CD4-positive, alpha-beta T cell treated with Interleukin-6 for 4 hours (primary cell): ENCODE measurements at places on chromosomes 5 and 9.

GRCh38 chr5:117690612-117691011 lies 1116.0 kb upstream of the SEMA6A start:
- no peak for DNase-seq

DNA sequence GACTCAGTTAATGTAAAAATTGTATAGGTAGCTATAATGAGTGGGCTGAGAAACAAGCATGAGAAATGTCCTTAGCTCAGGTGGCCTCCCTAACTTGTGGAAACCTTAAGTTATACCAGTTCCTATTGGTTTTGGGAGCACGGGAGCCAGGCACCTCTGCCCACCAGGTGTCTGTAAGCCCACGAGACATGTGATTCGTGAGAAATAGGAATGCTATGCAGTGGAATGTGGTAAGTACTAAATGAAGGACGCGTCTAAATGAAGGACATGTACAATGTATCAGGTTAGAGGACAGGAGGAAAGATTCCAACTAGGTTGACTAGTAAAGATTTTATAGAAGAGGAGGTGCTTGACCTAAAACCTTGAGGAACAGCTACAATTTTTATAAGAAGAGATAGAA lies 46.0 kb upstream of the F2RL2 start:
- no peak for DNase-seq

DNA sequence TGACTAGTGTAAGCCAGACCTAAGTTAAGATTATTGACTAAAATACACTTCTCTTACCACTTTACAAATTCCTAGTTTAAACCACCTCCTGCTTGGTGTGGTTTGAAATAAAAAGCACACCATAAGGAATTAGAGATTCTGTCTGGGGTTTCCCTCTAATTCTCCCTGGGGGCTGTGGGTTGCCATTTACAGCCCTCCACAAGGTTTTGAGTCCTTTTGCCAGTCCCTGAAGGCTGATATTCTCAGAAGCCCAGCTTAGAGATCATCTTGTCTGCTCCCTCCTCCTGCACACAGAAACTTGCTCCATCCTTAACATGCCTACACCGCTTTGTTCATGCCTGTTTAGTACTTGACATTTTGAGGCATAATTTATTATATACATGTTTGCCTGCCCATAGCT lies 7.2 kb upstream of the LMNB1 start:
- DNase-seq, result no peak

DNA sequence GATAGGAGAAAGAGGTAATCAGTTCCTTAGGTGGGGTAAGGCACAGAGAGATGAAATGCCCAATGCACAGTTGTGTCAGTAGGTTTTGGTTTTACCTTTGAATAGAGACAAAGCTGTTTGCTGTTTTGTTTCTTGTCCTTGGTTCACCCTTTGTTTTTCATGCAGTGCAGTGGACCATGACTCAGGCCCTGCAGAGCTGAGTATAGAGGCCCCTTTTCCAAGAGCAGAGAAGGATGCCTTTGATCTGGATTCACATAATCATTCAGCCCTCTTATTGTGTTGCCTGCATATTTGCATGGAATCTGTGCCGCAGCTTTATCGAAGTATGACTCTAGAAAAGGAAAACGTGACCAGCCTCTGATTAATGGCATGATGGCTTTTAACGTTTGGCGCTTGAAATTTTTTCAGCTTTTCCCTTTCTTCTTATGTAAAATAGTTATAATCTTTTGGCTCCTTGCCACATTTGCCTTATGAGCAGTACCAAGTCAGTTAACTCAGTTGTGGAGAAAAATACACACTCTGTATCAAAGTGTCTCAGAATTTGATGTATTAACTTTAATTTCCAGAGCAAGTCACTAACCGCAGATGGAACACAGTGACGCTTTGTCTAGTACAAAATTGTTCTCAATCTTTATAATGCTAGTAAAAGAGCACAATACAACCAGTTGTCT lies 197.6 kb downstream of the KDM4C start:
- DNase-seq, result no peak

GRCh38 chr9:134625361-134626068 lies 16.1 kb upstream of the COL5A1 start:
- DNase-seq, result no peak

DNA sequence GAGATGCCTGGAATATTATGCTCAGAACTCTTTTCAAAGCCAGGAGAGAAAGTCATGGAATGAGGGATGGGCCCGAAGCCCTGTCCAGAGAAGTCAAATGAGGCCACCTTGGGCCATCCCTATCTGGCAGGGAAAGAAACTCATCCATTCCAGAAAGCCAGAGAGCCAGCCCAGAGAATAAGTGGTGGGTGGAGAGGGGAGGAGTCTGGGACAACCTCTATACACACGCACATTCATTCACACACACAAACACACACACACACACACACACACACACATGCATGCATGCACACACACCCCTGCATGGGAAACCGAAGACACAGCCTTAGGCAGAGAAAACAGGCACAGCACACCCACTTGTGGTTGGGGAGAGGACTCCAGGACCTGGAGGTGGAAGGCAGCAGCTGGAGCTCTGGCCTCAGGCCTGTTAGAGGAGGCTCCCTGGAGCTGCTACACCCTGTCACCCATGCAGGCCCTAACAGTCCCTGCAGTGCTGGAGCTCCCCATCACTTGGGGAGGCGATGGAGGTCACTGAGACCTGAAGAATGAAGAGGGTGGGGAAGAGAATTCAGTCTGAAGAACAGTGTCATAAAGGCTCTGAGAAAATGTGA lies 38.0 kb downstream of the TGFBI start:
- DNase-seq, result no peak

DNA sequence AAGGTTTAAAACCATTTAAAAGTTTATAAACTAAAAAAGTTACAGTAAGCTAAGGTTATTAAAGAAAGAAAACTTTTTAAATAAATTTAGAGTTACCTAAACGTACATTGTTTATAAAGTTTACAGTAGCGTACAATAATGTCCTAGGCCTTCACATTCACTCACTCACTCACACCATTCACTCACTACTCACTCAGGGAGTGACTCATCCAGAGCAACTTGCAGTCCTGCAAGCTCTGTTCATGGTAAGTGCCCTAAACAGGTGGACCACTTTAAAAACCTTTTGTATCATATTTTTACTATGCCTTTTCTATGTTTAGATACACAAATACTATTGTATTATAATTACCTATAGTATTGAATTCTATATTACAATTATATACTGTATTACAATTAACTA lies 190.8 kb upstream of the RASA1 start:
- no peak for DNase-seq

DNA sequence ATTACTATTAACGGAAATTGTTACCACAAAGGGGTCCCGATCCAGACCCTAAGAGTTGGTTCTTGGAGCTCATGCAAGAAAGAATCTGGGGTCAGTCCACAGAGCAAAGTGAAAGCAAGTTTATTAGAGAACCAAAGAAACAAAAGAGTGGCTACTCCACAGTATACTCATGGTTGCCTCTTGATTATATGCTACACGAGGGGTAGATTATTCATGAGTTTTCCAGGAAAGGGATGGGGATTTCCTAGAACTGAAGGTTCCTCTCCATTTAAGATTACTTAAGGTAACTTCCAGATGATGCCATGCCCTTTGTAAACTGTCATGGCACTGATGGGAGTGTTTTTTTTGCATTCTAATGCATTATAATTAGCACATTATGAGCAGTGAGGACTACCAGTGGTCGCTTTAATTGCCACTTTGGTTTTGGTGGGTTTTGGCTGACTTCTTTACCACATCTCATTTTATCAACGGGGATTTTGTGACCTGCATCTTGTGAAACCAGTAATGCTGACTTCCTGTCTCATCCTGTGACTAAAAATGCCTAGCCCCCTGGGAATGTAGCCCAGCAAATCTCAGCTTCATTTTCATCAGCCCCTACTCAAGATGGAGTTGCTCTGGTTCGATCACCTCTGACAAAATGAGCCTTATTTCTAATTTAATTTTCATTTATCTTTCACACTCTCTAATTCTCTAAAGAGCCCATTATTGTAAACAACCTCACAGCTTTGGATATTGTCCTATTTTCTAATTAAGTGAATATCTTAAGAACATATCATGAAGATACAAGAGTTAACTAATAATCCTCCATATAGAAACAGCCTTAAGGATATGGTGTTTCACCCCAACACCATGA lies 336.3 kb downstream of the RASEF start:
- no peak for DNase-seq

DNA sequence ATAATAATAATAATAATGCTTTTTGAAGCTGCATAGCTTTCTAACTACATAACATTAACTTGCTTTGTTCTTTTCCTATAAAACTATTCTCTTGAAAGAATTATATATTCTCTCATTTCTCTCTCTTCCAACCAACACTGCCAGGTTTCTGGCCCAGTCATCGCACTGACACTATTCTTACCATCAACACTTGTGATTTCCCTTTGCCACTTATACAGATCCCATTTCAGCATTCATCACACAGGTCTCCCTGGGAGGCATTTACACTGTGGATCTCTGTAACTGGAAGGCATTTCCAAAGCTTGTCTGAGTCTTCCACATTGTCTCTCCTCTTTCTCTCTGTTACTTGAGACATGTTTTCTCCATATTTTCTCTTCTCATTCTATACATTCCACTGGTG lies 777.8 kb upstream of the ACO1 start:
- DNase-seq, result no peak

DNA sequence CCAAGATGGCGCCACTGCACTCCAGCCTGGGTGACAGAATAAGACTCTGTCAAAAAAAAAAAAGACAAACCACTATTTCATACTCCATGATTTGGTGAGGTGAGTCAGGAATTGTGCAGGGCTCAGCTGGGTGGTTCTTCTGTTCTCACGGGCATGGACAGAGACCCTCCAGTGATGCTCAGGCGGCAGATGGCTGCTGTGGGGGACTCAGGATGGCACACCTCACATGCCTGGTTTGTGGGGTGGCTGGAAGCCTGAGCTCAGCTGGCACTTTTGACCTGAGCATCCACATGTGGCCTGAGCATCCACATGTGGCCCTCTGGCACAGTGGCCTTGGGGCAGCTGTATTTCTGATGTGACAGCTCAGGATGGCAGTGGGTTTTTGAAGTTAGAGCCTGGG lies 217.2 kb downstream of the IRX2 start:
- no peak for DNase-seq

DNA sequence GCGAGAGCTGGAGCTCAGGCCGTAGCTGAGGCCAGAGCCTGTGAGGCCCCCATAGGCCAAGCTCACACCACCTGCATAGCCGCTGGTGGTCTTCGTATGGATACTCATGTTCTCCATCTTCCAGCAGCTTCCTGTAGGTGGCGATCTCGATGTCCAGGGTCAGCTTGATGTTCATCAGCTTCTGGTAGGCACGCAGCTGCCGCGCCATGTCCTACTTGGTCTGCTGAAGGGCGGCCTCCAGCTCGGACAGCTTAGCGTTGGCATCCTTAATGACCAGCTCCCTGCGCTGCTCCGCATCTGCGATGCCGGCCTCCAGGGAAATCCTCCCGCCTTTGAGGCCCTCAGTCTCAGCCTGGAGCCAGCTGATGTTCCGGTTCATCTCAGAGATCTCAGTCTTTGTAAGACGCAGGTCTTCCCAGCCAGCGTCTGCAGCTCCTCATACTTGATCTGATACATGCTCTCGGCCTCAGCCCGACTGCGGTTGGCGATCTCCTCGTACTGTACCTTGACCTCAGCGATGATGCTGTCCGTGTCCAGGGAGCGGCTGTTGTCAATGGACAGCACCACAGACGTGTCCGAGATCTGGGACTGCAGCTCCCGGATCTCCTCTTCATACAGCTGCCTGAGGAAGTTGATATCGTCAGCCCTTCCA lies 172.1 kb downstream of the PPP2R2B start:
- DNase-seq, result no peak

GRCh38 chr9:106058460-106058859 lies 364.1 kb downstream of the TMEM38B start:
- no peak for DNase-seq

- no peak for DNase-seq
Measured at GRCh38 chr9:13948037-13948436, 365.9 kb downstream of the NFIB start.

- no peak for DNase-seq
Measured at GRCh38 chr9:5230554-5230953, 665 bp upstream of the INSL4 start.

DNA sequence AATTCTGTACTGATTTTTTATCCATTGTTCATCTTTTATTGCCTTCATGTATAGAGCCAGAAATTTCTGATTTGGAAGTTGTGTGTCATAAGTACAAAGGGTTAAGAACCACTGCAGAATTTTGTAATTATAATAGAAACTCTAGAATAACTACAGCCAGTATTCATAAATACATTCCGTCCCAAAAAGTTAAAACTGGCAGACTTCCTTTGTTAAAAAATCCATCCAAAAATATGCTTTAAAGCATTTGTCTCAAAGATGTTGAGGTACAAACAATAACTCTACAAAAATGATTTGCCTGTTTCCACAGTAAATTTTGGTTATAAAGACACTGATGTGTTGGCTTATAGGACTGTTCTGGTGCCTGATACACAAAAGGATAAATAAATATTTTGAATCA lies 436.6 kb downstream of the DTWD2 start:
- DNase-seq, result no peak

DNA sequence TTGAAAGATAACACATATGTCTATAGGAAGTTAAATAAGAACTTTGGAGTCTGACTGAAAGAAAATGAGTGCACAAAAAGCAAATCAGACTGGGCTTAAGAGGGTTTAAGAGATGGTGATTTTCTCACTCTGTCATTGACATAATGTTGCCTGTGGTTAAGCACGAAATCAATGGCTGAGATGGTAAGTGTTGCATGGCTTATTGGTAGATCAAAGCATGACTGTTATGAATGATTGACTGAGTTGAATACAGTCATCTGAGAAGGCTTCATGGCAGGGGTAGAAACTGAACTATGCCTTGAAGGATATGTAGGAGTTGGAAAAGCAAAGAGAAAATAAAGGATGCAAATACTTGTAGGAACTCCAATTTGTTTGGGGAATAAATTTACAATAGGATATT lies 136.6 kb downstream of the PLPPR1 start:
- DNase-seq, result no peak

GRCh38 chr9:105421154-105421553 lies 26.7 kb upstream of the FSD1L start:
- no peak for DNase-seq

DNA sequence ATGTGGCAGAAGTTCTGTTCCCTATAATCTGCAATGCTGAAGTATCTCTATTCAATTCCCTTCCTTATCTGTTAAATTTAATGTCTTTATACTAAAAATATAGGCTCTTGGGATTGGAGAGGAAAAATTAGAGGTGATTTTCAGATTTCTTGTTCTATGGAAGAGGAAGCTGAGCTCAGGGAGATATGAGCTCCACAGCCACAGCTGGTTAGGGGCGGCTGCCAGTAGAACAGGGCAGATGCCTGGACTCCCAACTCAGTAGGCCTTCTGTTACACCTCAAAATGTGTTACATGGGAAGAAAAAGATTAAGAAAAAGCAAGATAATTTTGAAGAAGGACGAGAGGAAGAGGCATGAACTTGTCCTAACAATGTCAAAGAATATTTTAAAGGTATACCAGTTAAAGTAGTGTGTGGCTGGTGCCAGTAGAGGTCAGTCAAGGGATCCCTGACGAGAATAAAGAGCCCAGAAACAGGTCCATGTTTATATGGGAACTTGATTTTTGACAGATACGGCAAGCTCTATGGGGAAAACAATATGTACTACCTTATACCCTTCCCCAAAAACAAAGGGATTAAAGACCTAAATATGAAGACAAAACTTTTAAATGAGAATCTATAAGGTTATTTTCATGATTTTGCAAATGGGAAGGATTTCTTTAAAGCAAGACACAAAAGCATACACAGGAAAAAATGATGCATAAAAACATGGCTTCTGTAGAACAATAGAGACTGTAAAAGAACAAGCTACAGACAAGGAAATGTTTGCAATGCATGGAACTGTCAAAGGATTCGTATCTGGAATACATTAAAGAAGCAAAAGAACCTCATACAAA lies 28.7 kb downstream of the DNAJC21 start:
- peak; percentile 9 for DNase-seq

- DNase-seq, result no peak
Measured at GRCh38 chr5:150217038-150217437, 27.2 kb downstream of the SLC6A7 start.
